Natural killer cell (primary cell): ENCODE measurements at places on chromosomes 4 and X.

- DNase-seq = no peak
These were observed 8.9 kb downstream of the CLCN4 start for GRCh38 chrX:10165580-10166247.

- no peak for DNase-seq
These were observed 50.3 kb downstream of the MED28 start for GRCh38 chr4:17664755-17665154.

GRCh38 chr4:122861172-122861943 lies 34.7 kb downstream of the FGF2 start:
- no peak for DNase-seq

GRCh38 chr4:154078504-154079350 lies 289.8 kb upstream of the SFRP2 start:
- DNase-seq = no peak
